BE2C (cell line): ENCODE measurements at places on chromosomes 1 and 21.

DNA sequence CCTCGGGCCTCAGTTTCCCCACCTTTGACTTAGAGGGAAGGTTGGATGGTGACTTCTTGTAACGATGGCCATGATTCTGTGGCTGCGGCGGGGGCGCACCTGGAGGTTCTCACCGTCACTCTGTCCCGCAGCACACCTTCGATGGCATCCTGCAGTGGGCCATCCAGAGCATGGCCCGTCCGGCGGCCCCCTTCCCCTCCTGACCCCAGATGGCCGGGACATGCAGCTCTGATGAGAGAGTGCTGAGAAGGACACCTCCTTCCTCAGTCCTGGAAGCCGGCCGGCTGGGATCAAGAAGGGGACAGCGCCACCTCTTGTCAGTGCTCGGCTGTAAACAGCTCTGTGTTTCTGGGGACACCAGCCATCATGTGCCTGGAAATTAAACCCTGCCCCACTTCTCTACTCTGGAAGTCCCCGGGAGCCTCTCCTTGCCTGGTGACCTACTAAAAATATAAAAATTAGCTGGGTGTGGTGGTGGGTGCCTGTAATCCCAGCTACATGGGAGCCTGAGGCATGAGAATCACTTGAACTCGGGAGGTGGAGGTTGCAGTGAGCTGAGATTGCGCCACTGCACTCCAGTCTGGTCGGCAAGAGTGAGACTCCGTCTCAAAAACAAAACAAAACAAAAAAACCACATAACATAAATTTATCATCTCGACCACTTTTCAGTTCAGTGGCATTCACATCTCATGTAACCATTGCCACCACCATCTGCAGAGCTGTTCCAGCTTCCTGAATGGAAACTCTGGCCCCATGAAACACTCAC is 2.1 kb upstream of the PFKL start:
- DNase-seq: peak; percentile 84

DNA sequence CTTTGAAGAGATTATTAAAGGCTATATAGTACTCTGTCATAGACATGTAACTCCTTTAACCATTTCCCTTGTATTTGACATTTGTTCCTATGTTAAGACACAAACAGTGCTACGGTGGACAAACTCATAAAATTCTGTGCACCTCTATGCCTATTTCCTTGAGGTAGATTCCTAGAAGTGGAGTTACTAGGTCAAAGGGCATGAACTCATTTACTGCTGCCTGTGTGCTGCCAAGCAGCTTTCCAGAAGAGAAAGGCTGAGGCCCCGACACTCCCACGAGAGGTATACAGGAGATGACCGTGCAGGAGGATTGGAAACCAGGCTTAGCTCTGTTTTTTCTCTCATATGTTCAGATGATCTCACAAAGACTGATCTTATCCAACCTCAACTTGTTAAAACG is 34.4 kb upstream of the TENT5C start:
- DNase-seq: no peak

GRCh38 chr1:17189632-17189990 is 15.3 kb upstream of the PADI1 start:
- no peak for DNase-seq

GRCh38 chr21:21010698-21011097 is 12.5 kb downstream of the NCAM2 start:
- DNase-seq: no peak

GRCh38 chr1:9087411-9088125 is 18.1 kb upstream of the SLC2A5 start:
- DNase-seq: no peak
